ENCODE measurements at places on chromosomes 7 and 10. TPM values are rescaled to one million over a fixed set of nuclear protein-coding genes. Genes with fewer than 3 reads are reported as not detected.

DNA sequence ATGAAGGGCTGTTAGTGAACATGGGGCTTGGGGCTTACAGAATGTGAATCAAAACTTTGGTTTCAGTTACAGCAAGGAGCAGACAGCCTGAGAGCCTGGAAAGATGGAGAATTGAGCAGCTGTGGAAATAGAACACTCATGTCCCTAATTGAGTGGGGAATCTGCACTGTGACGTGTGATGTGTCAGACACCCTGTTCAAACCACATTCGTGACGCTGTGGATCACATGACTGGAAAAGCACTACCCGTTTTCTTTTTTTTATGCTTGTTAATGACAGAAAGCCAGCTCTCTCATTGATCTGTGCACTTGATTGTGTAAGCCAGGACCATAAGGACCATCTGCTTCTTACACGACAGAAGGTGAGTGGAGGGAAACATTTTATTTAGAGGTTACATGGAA lies 15.1 kb upstream of the TBX20 start:
- no peak for DNase-seq

DNA sequence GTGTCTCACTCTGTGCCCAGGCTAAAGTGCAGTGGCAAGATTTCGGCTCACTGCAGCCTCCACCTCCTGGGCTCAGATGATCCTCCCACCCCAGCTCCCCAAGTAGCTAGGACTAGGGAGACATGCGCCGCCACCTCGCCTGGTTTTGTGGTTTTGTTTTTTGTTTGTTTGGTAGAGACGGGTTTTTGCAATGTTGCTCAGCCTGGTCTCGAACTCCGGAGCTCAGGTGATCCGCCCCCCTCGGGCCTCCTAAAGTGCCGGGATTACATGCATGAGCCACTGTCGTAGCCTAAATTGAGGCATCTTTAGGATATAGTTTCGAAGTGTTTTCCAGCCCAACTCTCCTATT lies 781 bp downstream of the ZNF727 start:
- no peak for DNase-seq

DNA sequence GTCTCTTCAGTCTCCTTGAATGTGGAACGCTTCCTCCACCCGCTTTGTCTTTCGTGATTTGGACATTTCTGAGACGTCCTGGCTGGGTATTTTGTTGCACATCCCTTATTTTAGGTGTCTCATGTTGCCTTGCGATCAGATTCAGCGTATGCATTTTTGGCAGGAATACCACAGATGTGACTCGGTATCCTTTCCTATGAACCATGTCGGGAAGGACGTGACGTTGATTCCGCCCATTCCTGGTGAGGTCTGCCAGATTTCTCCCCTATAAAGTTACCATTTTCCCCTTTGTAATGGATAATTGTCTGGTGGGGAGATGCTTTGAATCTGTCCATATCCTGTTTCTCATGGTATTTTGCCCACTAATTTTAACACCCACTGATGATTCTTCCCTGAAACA lies 49.6 kb downstream of the RBM17 start:
- no peak for DNase-seq

- DNase-seq = no peak
Measured at GRCh38 chr7:147611431-147611830, 979.1 kb upstream of the C7orf33 start.

MSMB gene
- not detected for total RNA-seq

- no peak for DNase-seq
Measured at GRCh38 chr10:109960682-109961081, 37.4 kb upstream of the XPNPEP1 start.

GRCh38 chr7:39608278-39608677 lies 15.1 kb upstream of the RALA start:
- no peak for DNase-seq

DNA sequence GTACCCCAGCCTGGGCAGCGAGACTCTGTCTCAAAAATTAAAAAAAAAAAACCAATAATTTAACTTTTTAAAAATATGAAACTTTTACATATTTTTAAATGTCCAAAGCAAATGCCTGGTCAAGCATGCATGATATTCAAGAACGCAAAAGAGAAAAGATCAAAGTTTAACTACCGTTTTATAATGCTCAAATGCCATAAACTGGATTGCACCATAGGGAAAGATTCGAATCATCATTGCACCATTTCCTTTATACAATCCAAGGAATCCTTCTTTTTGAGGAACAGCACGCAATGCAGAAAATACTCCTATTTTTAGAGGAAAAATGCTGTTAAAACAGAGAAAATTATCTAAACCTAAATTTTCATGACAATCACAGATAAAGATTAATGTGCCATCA lies 20.9 kb downstream of the SLC25A16 start:
- no peak for DNase-seq

FFAR4 gene
- not detected for total RNA-seq

TMEM229A gene
- 1.2 TPM for total RNA-seq

GRCh38 chr7:114295522-114295921 lies 119.1 kb upstream of the FOXP2 start:
- no peak for DNase-seq

GRCh38 chr7:143514995-143515735 lies 37.5 kb downstream of the TAS2R41 start:
- no peak for DNase-seq

DNA sequence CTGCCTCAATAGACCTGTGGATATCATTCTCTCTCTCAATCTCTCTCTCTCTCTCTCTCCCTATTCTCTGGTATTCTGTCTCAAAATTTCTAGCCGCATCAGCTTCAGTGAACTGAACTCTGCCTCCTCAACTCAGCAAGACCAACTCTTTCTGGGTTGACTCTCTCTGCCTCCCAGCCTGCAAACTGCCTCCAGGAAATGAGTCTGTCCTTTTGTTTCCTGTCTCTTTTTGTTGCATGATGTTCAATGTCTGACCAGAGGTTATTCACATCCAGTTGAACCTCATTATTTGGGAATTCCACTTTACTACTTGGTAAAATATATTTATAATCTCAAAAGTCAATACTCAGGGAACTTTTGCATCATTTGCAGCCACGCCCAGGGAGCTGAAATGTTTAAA lies 682.7 kb upstream of the FZD8 start:
- no peak for DNase-seq

DNA sequence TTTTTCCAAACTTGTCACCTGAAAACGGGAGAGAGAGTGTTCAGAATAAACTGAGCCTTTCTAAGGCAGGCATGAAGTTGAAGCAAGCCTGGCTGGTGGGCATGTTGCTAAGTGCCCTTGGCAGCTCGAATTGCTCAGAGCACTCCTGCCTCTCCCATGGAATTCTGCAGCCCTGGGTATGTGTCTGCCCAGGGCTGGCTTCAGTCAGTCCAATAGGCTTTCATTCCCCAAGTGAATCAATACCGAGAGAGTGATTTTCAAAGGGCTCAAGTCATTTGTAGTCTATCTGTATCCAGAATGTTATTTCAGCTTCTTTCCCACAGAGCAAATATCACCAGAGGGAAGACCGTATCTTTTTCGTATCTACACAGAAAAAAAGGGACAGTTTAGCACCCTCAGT lies 415.5 kb upstream of the COBL start:
- no peak for DNase-seq

DNA sequence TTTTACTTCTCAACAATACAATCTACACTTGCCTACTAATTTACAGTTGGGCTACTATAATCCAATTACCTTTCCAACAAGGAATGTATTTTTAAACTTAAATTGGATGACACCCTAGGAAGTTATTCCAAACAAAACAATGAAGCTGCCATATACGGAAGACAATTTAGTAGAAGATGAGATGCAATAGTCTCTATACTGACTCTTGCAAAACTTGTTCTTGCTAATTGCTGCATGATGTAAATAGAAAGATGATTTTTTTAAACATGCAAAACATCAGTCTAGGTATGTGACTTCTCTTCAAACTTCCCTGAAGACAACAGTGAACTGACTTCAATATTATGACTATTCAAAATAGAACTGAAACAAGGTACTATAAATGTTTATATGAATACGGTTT lies 17.6 kb downstream of the NT5C3A start:
- DNase-seq = no peak

DNA sequence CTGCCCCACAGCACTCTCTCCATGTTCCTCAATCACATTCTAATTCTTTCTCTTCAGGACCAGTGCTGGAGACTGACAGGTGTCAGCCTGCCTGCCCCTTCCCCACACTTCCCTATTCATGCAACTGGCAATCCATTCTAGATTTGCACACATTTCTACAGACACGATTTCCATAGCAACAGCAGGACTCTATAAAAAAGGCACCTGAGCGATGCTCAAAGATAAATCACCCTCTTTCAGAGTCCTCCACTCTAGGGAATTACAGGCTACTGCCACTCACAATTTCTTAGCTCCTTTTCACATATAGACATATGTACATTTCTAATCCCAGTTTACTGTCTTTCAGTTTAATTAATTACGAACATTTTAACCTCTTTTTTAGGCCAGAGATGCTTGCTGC lies 118.1 kb upstream of the ANKRD1 start:
- no peak for DNase-seq

DNA sequence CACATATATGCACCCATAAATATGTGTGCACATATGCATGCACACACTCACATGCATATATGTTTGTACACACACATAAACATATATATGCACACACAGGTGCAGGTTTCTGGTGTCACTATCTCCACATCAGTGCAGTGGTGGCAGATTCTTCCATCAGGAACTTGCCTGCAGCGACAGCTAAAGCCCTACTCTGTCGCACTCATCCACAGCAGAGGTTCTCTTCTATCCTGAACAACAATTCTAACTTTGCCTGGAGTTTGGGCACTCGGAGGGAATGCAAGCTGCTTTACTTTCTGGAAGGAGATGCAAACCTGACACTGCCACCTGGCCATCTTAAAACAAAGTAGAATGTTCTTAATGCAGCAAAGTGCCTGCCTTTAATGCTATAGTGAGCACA lies 745.8 kb downstream of the GRID1 start:
- no peak for DNase-seq

DNA sequence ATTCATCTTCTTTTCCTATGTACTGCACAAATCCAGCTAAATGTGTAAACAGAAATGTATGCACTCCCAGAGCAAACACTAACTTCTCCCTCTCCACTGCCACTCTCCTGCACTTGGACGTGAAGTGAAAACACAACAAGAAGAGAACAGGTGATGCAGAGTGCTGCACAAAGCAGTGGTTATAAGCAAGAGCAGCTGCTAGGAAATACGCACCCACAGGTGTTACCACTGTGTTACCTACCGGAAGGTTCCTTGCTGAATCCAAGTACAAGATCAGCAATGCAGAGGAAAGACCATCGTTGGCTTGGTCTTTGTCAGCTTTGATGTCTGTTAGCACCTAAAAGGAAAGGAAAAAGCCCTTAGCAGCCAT lies 54.6 kb upstream of the NCAPG2 start:
- DNase-seq = no peak

GRCh38 chr7:43615558-43616145 lies 32.7 kb downstream of the STK17A start:
- DNase-seq = no peak

OPN1SW gene
- total RNA-seq = not detected

- no peak for DNase-seq
Measured at GRCh38 chr7:53351681-53352080, 316.2 kb downstream of the POM121L12 start.

DNA sequence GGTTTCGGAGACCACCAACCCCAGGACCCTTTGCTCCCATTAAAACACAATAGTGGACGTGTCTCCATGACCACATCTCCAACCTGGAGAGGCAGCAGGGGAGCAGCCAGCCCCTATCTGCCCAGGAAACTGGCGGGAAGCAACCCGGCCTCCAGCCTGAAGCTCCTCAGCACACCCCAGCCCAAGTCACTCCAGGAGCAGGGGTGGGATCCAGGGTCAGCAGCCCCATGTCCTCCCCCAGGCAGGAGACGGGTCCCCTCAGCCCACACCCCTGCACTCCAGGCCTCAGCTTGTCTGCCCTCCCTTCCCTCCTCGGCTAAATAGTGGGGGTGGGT lies 601 bp downstream of the ADAM8 start:
- DNase-seq = no peak

DNA sequence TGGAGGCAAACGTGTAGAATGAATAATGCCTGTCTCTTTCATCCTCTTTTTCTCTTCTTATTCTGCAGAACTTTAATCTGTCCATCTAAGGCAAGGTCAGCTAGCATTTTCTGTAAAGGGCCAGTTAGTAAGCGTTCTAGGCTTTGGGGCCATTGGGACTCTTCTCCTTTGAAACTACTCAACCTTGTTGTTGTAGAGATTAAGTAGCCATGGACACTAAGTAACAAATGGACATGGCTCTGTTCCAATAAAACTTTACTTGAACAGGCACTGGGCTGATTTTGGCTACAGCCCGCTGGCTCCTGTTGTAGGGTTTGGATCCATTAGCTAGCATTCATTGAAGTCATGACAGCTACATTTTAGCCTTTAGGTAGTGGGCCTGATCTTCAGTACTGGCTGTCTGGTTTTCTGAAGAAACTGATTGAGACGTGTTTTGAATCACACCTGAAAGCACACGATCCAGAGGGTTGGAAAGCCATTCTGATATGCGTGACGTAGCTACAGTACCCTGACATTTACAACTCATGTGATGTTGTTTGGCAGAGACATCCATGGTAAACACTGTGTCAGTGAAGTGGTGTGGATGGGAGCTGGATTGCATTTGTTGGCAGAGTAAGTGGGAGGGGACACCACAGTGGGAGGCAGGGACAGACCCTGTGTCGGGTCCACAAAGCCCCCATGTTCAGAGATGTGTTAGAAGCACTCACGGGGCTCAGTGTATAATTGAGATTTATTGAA lies 92.5 kb downstream of the MTPN start:
- no peak for DNase-seq

LAMTOR4 gene
- total RNA-seq = 34.6 TPM
